ENCODE measurements at places on chromosomes 3 and 15. TPM values are rescaled to one million over a fixed set of nuclear protein-coding genes. Genes with fewer than 3 reads are reported as not detected.

DNA sequence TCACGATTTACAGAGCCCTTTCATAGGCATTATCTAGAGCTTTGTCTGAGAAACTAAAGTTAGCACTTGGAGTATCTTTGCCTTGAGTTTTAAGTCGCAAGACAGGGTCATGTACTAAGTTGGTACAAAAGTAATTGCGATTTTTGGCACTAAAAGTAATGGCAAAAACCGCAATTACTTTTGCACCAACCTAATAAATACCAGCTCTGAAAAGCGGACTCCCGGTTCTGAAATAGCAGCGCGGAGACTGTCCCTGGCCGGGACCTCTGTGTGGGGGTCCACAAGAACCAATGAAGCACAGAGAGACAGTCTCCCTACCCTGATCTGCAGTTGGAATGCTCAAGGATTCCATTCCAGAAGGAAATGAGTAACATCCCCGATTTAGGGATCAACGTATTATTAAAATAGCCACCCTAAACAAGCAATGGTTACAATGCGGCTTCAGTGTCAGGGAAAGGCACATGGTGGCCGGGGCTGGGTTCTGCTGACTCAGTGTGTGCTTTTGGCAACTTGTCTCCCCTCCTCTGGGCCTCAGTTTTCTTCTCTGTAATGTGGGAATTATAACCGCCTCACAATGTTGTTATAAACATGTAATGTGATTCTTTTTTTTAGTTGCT is 150.3 kb upstream of the MCTP2 start:
- no peak for DNase-seq

RPUSD2 gene
- total RNA-seq: 13.7 TPM

DNA sequence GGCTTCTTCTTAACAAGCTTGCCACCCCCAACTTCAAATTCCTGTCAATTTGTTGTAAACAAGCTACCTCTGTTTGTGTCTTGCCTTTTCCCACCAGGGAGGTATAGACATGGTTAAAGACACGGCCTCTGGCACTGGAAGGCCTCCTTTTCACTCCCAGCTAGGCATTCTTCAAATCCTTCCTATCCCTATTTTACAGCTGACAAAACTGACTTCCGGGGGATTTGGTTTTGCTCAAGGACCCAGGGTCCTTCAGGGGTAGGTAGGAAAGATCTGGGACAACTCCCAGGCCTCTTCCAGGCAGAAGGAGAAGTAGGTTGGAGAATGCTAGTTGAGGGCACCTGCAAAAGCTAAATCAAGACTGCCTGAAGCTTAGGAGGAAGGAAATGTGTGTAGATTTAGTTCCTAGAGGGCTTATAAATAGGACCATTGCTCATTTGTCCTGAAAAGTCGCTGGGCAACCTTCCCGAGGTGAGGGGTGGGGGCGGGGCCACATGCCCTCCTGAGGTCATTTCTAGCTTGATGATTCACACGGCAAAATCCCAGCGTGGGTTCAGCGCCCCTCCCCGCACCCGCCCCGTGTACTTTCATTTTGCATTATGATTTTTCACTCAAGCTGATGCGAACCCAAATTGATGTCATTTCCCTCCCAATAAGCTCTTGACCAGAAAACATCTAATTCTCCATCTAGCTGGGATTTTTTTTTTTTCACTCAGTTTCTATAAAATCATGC is 365.5 kb downstream of the SHQ1 start:
- peak; percentile 37 for DNase-seq

- DNase-seq: peak; percentile 45
Observed at GRCh38 chr3:13385373-13385965, 34.7 kb downstream of the NUP210 start.

DNA sequence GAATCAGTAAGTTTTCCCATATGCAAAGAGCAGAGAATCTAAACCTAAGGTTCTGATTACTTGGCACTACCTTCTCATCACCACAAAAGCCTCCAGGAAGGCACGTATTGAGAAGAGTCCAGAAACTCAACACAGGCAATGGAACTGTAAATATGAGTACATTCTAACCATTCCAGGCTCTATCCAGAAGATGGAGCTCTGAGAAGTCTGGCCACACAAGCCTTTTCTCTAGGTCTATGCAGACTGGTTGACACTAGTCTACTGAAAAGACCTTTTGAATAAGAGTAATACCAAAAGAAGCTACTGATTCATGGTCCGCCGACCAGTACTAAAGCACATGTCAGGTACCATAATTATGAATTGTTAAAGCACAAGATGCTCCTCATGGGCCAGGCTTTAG is 12.2 kb upstream of the NCKIPSD start:
- peak; percentile 59 for DNase-seq

DNA sequence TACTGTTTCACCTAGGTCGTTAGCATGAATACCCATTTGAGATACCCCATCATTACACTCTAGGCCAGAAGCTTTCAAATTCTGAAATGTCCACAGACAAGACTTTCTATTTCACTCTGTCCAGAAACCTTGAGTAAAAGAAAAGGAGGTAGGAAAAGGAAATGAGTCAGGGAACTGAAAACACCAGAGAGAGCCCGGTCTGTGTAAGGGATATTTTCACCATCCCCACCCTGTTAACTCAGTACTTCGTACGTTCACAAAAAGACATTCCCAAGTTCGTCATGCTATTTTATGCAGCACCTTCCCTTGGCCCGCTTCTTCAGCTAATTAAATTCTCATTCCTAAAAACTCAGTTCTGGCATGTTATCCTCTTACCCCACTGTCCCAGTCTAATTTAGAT is 89.4 kb upstream of the SOX2 start:
- no peak for DNase-seq

COX5A gene
- total RNA-seq: 124 TPM

DNA sequence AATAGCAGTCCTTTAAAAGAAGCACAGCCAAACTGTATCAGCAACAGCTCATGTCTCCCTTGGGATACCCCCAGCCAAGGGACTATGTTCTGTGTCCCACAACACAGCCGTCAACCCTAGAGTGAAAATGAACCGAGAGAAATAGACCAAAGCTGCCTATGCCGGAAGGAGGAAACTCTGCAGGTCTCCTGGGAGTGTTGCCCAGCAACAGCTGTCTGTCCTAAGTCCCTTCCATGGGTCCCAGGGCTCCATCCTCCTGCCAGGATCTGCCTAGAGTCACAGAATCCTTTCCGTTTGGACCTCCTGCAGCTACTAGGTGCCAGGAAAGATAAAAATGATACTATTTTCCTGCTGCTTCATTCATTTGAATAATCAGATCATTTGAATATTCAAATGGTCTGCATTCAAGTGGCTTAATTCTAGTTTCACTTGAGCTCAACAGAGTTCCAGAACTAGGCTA is 53.1 kb downstream of the TRANK1 start:
- no peak for DNase-seq

GRCh38 chr3:40120067-40120692 is 189.3 kb upstream of the EIF1B start:
- no peak for DNase-seq

DNA sequence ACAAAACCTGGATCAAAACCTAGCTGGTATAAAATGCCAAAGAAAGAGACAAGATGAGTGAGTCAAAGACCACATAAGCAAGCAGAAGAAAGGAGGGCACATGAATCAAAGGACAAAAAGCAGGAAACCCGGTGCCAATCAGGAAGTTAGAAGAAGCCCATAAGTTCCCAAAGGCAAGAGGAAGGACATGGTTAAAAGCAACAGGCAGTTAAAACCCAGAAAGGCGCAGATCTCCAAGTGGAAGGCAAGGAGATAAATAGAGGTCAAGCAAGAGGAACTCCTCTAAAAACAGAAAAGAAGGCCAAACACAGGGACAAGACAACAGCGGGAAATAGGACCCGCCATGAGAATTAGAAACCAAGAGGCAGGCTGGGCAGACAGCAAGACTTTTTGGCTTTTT is 4.4 kb downstream of the TMOD2 start:
- no peak for DNase-seq

RTP1 gene
- not detected for total RNA-seq

DNA sequence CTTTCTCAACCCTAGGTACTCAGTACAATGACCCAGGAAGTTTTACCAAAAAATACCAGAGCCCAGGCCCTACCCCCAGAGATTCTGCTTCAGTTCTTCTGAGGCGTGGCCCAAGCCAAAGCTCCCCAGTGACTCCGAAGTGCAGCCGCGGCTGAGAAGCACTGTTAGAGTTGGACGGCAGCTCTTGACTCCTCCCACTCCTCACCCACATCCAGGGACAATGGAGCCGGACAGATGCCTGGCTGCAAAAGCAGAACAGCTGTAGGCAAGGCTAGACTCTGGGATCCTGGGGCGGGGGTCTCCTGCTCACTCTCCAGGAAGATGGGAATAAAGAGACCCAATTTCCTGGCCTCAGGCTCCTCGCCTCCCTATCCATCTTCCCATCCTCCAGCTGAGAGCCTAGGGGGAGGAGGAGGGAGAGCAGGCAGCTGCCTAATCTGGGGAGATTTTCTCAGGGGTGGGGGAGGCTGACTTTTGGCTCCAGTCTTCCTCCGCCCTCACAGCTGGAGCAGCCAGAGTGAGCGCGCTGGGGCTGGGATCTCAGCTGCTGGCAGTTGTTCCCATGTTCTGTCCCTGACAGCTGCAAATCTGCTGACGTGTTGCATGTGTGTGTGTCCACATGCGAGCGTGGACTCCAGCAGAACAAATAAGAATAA is 223.8 kb downstream of the OPA1 start:
- no peak for DNase-seq

DNA sequence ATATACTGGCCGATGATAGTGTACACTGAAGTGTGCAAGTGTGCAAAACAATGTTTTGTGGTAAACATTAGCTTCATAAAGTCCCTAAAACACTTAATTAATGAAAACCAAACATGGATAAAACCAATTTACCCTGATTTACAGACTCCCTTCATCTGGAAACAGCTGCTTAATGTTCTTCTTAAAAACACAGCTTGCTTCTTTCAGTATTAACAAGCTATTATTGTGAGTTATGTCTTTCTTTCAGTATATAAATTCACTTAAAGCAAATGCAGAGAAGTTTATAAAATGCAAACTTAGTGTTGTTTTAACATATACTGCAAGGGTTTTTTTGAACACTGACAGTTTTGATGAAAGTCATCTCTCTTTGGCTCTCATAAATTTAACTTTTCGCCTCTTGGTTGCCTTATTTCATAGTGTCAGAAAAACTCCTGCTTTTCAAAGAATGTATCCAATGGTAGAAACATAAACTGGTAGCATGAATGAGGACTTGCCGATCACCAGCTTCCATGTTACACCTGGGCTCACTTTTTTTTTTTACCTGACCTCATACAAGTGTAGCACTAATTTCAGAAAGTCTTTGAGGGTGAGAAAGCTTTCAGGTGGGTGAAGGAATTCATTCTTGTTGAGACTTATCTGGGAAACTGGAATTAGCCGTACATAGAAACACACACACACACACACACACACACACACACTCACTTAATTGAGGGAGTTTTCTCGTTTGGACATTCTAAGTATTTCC is 532.2 kb downstream of the ROBO2 start:
- DNase-seq: no peak

GRCh38 chr3:182709306-182709705 is 84.0 kb upstream of the ATP11B start:
- DNase-seq: no peak

SLC28A2 gene
- not detected for total RNA-seq

DNA sequence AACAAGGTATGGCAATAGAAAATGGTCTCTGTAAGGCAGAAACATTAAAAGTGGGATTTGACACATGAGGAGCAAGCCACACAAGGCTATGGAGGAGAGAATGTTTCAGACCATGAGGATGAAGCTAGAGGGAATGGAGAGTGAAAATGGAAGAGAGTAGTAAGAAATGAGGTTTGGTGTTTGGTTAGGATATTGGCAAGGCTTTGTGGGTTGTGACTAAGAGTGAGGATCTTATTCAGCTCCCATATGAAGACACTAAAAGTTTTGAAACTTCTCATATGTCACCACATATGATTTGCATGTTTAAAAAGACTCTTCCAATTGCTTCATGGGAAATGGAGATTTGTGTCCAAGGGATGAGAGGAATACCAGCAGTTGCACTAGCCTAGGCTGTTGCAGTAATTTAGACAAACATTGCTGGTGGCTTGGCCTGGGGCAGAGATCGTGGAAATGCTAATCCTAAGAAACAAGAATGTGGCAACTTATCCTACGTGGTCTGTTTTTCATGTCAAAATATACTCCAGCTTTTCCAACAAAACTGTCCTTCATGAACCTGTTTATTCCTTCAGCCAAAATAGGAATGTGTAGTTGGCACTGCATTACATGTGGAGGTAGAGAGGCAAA is 749.0 kb downstream of the PDCD6IP start:
- no peak for DNase-seq

- no peak for DNase-seq
Observed at GRCh38 chr15:43905755-43906154, 79.0 kb downstream of the WDR76 start.

KLHL24 gene
- 79.1 TPM for total RNA-seq

DNA sequence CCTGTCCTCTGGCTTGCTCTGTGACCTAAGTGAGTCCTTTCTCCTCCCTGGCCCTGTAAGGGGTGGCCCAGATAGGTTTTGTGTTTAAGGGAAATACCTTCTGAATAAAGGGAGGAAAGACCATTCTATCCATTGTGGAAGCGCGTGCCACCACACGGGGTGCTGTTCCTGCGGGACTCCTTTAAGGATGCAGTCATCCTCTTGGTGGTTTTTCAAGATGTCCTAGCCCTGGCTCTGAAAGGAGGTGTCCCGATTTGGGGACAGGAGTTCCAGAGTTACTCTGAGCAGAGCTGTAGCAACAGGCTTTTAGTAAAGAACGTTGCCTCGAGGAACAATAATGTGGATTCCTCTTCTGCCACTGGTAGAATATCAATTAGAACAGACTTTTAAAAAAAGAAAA is 9.6 kb downstream of the SLC6A6 start:
- DNase-seq: no peak

GRCh38 chr3:18288243-18288642 is 136.9 kb downstream of the SATB1 start:
- DNase-seq: no peak

CCR4 gene
- 0.29 TPM for total RNA-seq

DNA sequence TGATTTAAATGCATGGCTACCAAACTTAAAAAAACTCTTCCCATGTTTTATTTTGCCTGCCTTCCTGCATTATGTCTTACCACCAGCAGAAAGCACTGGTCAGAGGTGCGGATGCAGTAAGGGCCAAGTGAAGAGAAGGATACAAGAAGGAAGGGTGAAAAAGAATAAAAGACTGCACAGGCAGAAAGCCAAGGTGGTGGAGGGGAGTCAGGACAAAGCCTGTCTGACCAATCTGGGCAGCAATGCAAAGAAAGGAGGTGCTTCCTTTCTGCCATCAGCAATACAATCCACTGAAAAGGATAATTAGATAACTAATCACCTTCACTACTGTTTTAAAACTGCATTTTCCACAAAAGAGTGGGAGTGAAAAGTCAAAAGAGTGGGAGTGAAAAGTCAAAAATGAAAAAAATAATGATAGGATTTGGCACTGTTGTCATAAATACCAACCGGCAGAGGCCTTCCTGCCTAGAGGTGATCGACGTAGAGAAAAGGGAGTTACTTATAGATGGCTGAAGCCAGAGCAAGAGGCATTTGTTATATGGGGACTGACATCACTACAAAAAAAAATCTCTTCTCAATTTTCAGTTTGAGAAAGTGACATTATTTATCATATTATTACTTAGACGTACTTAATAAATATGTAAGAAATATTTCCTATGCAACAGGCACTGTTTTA is 385.3 kb downstream of the TBC1D5 start:
- no peak for DNase-seq

- DNase-seq: no peak
Observed at GRCh38 chr15:100580414-100580813, 21.6 kb downstream of the LINS1 start.
